ENCODE measurements at places on chromosomes 2 and 18.

DNA sequence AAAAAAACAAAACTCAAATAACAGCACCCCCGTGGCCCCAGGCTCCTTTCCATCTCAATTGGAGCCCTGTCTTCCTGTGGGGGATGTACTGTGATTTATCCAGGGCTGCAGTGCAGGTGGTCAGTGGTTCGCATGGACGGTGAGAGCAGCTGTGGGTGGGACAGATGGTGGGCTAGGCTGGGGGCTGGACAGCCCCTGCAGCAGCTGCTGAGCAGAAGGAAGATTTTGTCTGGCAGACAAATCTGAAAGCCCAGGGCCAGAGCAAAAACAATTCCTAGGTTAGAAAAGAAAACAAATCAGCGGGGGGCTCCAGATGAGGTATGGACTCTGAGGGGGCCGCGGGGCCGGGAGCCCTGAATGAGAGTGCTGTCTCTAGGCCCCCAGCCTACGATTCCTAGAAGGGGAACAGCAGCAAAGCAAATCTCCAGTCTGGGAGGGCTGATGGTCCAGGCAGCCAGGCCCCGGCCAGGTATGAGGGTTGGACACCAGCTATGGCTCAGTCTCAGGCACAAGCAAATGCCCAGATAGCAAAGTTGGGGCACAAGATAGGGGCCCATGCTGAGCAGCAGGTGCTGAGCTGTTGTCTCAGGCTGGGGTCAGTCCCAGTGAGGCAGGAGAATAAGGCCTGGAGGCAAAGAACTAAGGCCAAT is 45.4 kb downstream of the SOWAHC start:
- no peak for DNase-seq

GRCh38 chr18:11714244-11714918 is 25.3 kb downstream of the GNAL start:
- DNase-seq: no peak

DNA sequence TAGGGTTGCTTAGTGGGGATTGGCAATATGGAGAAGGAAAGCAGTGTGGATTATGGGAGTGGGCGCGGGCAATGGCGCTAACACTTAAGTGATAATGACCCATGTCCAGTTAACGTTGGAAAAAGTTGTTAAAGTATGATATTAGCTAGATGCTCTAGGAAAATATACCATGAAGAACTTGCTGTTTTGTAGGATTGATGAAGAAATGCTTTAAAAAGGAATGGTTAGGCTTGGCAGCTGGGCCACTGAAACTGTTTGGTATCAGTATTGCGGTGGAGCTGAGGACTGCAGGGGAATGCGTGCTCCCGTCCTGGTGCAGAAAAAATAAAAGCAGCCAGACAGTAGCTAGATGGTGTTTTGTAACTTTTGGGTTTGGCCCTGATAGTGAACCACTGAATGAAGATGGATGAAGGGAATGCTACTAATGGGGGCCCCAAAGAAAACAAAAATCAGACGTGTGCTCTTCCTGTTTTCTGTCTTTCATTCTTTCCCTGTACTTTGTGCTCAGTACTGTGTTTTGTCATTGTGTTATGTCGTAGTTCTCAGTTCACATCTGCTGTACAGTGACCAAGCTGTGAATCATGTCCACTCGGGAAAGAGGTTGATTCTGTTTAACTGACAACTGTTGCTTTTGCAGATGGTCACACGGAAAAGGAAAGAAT is 999 bp downstream of the INSIG2 start:
- DNase-seq: peak; percentile 41

- no peak for DNase-seq
Measured at GRCh38 chr18:46462523-46462922, 194.5 kb downstream of the LOXHD1 start.

- DNase-seq: no peak
Measured at GRCh38 chr2:207662203-207662602, 37.0 kb upstream of the METTL21A start.

DNA sequence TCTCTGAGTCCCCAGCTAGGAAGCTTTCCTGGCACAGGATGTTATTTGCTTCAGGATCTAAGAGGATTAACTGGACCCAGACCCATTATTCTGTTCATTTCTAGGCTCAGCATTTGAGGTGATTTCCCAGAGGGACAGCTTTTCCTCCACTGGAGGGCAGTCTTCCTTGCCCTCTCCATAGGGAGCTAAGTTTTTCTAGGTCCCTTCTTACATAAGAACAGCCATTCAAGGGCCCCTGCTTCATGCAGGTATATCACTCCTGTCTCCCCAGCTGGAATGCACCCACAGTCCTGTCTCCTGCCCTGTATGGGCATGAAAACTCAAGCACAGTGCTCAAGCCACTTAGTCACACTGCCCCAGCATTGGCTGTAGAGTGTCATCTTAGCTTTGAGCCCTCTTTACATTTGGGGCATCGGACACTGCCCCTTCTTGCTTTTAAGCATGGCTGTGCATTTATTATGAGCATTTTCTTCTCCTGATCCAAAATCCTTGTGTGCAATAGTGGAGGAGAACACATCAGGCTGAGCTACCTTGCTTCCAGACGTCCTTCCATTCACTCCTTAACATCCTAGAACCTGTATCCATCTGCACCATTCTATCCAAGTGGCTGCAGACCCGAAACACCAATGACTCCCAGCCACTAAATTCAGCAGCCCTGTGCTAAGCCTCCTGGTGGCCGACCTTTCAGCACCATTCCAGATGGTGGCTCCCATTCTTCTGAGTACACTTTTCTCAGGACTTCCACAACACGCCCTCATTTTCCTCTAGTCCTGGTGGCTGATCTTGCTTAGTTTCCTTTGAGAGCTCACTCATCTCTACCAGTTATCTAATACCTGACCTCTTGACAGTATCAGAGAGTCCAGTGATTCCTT is 80.0 kb downstream of the COPS8 start:
- peak; percentile 48 for DNase-seq

DNA sequence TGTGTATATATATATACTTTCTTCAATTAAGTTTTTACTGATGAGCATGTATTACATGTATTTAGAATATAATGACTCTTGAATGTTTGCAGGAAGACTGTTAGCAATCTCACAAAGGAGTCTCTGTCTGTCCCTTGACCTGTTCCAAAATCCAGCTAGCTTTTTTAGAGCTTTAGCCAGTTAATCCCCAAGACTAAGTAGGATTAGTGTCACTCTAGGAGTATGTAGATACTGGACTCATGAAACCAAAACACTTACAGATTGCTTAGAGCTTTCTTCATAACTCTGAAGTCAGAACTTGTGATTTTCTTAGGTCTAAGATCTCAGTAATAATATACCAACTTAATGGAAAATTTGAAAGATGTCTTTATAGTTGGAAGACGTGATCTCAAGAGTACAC is 2.2 kb downstream of the UBXN4 start:
- no peak for DNase-seq

Measured in fibroblast of upper back skin (primary cell).